DND-41 (cell line): ENCODE measurements at places on chromosomes 5 and 9.

DNA sequence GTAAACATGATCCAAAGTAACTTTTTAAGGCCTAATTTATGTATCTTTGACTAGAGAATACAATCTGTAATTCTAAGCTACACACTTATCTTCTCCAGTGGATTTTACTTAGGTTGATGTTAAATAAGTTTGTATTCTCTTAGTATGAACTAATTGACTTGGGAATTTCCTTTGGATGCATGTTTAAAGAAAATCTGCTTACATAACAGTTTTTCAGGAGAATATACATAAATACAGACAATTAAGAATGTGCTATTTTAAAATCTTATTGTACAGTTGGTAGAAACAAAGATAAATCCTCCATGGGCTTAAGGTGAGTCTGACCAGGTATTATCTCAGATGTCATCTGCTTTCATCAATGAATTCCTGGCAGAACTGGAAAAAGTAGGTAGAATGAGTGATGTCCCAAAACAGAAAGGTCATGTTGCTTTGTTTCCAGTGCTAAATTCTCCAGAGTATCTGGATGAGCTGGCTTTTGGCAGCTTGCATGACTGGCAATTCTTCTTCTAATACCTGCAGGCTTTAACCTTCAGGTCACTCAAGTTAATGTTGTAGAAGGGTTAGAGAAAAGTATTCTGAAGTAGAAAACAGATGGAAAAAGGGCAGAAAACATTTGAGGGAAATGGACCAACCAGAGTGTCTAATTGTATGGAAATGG lies 150.6 kb downstream of the MACIR start:
- DNase-seq = no peak
- no peaks in the 10 kb centered on the region for H3K4me1 ChIP-seq
- no peaks in the 10 kb centered on the region for H3K27me3 ChIP-seq
- H3K4me3 ChIP-seq = no peak overlapping the region
- H3K27ac ChIP-seq = no peak overlapping the region
- no peaks in the 10 kb centered on the region for H3K36me3 ChIP-seq

GRCh38 chr5:179397516-179397915 lies 52.3 kb upstream of the ADAMTS2 start:
- H3K36me3 ChIP-seq = no peaks in the 10 kb centered on the region
- H3K4me3 ChIP-seq = no peak overlapping the region
- no peak overlapping the region for H3K27ac ChIP-seq
- DNase-seq = no peak
- no peaks in the 10 kb centered on the region for H3K27me3 ChIP-seq

GRCh38 chr9:96342571-96343245 lies 40.7 kb upstream of the HSD17B3 start:
- H3K36me3 ChIP-seq = no peaks in the 10 kb centered on the region
- no peaks in the 10 kb centered on the region for H3K27me3 ChIP-seq
- no peak for DNase-seq

GRCh38 chr5:58544926-58545325 lies 37.9 kb upstream of the RAB3C start:
- H3K4me3 ChIP-seq = no peak overlapping the region
- no peak overlapping the region for H3K27ac ChIP-seq
- no peak for DNase-seq
- no peaks in the 10 kb centered on the region for H3K27me3 ChIP-seq
- H3K36me3 ChIP-seq = no peaks in the 10 kb centered on the region

DNA sequence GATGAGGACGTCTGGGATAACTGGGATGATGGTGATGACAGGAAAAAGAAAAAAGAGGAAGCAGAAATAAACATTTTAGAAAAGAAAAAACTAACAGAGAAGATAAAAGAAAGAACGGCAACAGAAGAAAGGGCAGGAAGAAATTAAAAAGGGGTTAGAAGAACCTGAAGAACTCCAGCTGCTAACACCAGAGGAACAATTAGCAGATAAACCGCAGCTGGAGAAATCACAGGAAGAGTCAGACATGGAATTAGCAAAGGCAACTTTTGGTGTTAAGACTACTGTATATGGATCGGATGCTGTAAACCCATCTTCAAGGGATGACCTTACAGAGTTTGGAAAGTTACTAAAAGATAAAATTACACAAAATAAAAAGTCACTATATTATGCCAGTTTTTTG lies 15.4 kb downstream of the CTSL start:
- no peaks in the 10 kb centered on the region for H3K36me3 ChIP-seq
- H3K27me3 ChIP-seq = no peaks in the 10 kb centered on the region
- no peak overlapping the region for H3K4me3 ChIP-seq
- H3K27ac ChIP-seq = no peak overlapping the region
- H3K4me1 ChIP-seq = no peaks in the 10 kb centered on the region

DNA sequence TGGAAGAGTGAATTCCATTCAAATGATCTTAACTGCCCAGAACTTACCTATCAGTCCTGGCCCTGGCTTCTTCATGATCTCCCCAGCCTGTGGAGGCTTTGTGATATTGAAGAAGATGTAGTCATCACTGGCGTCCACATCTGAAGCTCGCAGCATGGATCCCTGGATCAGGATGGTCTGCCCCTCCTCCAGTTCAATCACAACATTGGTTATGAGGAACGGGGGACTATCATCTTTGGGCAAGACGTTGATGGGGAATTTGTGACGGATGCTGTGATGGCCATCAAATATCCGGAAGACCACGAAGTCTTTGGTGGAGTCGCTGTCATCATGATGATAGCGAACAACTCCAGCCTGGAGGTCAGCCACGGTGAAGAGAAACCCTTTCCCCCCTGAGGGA lies 68.0 kb downstream of the FREM1 start:
- H3K36me3 ChIP-seq = no peaks in the 10 kb centered on the region
- H3K27ac ChIP-seq = no peak overlapping the region
- DNase-seq = no peak

DNA sequence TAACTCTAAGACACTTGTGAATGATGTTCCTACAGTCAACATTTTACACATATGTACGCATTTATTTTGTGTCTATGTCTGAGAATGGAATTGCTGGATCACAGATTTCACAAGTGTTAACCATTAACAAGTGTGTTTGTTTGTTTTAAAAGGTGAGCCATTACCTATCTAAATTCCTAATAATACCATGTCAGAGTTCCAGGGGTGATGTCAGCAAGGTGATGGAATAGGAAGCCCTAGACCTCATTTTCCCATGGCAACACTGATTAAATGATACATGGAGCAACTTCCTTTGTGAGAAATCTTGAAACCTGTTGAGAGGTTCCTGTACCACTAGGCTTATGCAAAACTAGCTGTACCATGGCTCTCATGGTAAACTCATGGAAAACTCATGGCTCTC lies 309.7 kb downstream of the CYLC2 start:
- H3K4me1 ChIP-seq = no peaks in the 10 kb centered on the region
- H3K36me3 ChIP-seq = no peaks in the 10 kb centered on the region
- DNase-seq = no peak
- H3K4me3 ChIP-seq = no peak overlapping the region
- no peaks in the 10 kb centered on the region for H3K27me3 ChIP-seq
